ENCODE measurements at places on chromosomes 2 and 18.

DNA sequence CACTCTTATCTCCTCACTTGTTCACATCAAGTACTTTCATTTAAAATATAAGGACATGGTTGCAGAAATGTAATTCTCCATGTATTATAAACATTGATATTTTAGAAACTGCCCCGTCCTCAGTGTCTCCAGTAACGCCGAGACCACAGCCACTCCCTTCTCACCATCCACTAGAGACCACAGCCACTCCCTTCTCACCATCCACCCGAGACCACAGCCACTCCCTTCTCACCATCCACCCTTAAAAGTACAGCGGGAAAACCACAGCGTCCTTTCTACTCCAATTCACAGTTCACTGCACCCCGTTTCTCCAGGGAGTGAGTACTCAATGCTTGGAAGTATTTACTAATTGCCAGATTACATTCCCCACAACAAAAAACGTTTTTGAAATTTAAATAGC is 1452.2 kb upstream of the ACVR2A start:
- no peak for DNase-seq

DNA sequence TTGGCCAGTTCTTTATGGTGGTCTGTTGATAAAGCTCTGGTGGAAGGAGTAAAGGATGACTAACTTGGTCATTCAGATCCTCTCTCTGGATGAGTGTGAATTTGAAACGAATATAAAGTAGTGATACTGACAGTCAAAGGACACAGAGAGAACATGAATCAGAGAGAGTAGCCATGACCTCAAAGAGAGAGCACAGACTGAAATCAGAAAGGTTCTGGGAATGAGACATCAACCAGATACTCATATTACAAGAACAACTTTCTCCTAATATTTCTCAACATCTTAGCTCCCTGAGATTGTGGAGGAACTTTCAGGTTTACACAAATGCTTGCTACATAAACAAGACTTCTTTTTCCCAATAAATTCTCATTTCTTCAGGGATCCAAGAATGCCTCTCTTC is 849.1 kb upstream of the CHAC2 start:
- DNase-seq, result no peak

DNA sequence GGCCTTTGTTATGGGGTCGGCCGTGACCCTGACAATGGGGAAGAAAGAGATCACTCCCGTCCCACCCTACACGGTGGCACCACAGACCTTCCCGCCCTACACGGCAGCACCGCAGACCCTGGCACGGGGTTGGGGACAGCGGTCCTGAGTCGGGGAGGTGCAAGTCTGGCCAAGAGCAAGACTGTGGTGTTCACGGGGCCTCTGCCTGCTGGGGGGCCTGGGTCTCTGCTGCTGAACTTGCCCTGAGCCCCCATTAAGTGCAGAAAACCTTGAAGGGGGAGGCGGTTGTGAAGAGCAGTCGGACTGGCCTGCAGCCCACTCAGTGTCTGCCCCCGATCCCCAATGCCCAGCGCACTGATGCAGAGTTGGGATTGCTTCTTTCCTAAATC is 75.9 kb downstream of the SLC66A2 start:
- no peak for DNase-seq

- no peak for DNase-seq
These were observed 75.6 kb downstream of the TMEM247 start for GRCh38 chr2:46555011-46555410.

GRCh38 chr2:174145827-174146226 is 102.5 kb downstream of the OLA1 start:
- no peak for DNase-seq

GRCh38 chr2:29561628-29562027 is 359.8 kb downstream of the ALK start:
- no peak for DNase-seq

DNA sequence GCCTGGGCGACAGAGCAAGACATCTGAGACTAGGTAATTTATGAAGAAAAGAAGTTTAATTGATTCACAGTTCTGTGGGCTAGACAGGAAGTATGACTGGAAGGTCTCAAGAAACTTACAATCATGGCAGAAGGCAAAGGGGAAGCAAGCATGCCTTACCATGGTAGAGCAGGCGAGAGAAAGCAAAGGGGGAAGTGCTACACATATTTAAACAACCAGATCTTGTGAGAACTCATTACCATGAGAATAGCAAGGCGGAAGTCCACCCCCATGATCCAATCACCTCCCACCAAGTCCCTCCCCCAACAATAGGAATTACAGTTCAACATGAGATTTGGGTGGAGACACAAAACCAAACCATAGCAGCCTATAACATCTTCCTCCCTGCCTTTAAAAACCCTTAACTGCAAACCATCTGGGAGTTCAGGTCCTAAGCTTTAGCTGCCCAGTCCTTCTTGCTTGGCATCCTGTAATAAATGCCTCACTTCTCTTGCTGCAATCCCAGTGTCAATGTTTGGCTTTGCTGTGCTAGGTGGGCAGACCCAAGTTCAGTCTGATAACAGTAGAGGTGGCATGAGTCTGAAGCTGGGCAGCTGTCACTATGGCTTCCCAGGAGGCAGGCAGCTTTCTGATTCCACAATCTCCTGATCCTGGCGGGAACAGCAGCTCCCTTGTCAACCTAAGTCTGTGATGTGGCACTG is 11.2 kb upstream of the SP5 start:
- DNase-seq, result no peak

- DNase-seq, result no peak
These were observed 87.3 kb downstream of the ACTR3 start for GRCh38 chr2:113977060-113977659.

DNA sequence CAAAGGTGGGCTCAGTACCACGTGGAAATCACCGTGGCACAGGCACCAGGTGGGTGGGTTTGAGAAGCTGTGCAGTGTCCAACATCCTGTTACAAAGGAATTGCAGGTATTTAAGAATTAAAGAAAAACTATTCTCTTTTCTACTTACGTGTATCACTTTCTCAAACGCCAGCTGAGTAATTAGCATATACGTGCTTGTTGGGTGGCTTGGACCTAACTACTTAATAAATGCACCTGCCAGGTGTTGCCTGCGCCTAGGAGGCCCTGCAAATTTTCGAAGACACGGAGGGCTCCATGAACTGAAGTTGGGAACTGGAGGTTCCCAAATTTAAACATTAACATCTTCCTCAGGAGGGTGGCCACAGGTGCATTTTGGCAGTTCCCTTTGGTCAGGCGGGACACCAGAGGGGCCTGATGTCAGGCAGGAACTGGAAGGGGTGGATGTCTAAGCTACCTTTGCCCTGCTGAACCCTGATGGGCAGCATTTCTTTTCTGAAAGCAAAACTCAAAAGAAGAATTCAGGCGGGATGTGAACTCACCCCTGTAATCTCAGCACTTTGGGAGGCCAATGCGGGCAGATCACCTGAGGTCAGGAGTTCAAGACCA is 84.8 kb downstream of the HS6ST1 start:
- no peak for DNase-seq

DNA sequence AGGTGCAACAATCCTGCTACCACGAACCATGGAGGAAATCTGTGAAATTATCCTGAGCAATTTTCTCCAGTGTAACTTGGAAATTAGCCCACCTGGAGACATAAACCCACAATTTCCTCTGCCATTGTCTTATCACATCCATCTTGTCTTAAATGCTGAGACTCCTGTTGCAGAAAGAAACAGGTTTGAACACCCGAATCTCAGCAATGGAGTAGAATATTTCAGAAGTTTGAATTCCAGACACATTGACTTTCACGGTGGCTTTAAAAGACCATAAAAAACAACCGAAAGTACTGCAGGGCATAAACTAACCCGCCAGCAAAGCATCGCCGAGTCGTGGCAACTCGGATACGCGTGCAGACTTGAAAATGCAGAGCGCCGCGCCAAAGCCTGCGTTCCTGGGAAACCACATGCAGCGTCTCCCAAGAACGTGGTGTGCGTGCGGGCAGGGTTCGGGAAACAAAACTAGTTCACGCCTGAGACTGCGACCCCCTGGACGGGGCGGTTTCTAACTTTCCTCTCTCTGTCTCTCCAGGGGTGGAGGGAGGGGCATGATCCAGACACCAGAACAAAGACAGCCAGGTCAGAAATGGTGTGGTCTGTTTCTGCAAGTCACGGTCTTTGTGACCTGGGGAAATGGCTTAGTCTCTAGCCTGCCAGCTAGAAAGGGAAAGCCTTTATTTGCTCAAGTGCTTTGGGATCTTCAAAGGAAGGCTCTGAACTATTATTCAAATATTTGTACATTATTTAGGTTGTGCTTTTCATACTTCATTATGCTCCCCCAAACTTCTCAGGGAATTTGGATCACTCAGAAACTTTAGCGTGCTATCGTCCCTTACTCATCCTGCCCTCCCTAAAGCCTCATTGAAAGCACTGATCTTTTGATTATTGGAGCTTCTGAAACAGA is 26.9 kb upstream of the KCTD1 start:
- peak; percentile 7 for DNase-seq

GRCh38 chr2:164692114-164692513 is 70.8 kb upstream of the GRB14 start:
- DNase-seq, result no peak

DNA sequence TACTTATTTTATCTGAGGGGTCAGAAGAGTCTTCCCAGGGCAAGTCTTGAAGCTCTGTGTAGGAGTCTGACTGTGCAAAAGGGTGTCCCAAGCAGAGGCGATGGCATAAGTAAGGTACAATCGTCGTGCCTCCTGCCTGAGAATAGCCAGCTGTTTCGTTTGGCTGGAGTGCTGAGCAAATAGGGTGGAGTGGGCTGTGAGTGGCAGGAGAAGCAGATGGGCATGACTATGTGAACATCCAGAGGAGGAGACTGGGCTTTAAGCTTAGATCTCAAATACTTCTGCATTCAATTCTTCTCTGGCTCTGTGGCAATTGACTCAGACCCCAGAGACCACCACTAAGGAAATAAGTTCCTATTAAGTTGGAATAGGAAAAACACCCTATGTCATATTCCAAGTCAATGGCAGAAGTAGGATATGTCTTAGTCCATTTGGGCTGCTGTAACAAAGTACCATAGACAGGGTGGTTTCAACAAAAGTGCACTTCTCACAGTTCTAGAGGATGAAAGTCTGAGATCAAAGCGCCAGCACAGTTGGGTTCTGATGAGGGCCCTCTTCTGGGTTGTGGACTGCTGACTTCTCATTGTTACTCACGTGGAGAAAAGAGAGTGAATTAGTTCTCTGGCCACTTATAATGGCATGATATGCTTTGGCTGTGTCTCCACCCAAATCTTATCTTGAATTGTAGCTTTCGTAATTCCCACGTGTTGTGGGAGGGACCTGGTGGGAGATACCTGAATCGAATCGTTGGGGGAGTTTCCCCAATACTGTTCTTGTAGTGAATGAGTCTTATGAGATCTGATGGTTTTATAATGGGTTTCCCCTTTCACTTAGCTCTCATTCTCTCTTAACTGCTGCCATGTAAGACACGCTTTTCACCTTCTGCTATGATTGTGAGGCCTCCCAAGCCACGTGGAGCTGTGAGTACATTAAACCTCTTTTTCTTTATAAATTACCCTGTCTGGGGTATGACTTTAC is 120.2 kb downstream of the LPIN1 start:
- no peak for DNase-seq

- no peak for DNase-seq
These were observed 100.1 kb downstream of the MYCN start for GRCh38 chr2:16040271-16041010.

GRCh38 chr2:174699993-174700766 is 64.1 kb downstream of the CHRNA1 start:
- peak; percentile 81 for DNase-seq

Data from pons (tissue), 1 donor.